ENCODE measurements at places on chromosomes 6 and 20.

DNA sequence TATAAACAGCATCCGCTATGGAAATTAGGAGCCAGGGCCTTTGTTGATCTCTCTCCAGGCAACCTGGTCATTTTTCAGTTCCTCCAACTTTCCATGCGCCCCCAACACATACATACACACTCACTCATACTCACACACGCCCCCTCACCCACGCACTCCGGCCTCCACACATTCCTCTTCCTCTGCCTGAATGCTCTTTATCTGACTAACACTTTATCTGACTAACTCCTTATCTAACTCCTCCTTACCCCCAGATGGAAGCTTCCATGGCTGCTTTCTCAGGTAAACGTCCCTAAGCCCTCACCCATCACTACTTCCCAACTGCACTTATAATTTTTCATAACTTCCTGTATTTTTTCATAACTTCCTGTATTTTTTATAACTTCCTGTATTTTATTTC lies 17.4 kb downstream of the CASS4 start:
- no peak for DNase-seq

DNA sequence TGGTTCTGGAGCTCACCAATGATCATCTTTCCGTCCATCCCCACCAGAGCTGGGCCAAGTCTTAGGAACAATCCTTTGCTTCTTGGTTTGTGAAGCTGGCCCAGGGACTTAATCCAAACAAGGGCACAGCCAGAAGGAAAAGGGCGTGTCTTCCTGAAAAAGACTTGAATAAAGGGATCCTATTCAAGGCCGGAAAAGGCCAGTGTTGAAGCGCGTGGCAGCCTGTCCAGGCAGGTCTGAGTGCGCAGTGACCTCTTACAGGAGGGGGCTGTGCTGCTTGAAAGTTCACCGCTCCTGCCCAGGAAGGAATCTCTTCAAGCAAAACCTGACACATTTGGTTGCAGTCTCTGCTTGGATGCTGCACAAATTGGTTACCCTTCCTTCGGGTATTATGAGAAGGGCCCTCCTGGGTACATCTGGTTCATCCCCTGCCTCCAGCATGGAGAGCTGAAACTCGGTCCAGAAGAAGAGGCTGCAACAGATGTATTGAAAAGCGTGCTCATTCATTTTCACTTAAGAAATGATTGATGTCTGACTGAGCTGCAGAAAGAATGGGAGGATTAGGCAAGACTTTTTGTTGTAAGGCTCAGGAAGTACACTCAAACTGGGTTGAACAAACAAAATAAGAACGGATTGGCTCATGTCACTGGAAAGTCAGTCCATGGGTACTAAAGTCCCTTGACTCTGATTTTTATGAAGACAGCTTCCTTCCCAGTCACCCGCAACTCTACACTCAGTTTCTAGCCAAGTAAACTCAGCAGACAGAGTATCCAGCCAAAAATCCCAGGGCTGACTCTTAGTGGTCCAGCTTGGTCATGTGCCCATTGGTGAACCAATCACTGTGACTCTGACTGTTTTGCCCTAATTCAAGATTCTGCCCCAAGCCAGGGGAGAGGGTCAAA lies 136.3 kb downstream of the TFAP2C start:
- DNase-seq, result no peak

GRCh38 chr6:27829453-27830211 lies 82.6 kb downstream of the OR2B2 start:
- DNase-seq, result no peak

- no peak for DNase-seq
Observed at GRCh38 chr6:10373642-10374359, 41.1 kb downstream of the TFAP2A start.

- no peak for DNase-seq
Observed at GRCh38 chr6:56349194-56349593, 101.8 kb upstream of the COL21A1 start.

DNA sequence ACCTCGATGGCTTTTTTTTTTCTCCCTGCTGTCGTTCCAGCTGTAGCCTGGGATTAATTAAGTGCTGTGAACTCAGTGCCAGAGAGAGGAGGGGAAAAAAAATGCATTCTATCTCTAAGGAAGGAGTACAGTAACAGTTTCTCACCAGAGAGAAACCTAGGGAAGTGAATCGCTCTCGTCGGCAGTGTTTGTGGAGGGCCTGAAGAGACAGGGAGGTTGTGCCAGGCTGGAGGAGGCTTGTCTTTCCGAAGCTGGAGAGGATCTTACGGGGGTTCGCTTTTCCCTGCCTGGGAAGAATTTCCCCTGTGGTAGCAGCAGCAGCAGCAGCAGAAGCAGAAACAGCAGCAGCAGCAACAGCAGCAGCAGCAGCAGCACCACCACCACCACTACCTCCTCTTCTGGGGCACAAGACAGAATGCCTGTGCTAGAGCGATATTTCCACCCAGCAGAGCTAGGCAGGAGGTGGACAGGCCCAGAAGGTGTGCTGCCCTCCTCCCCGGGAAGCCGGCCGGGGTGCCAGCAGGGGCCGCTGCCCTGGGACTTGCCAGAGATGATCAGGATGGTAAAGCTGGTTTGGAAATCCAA lies 186.5 kb downstream of the PDE7B start:
- no peak for DNase-seq

Measured in GM13977 (cell line).